Stimulated activated CD8-positive, alpha-beta memory T cell treated with anti-CD3 and anti-CD28 coated beads, Interleukin-4, amount 100 ng/mL, for 1 hour (primary cell): ENCODE measurements at places on chromosomes 11 and 22.

DNA sequence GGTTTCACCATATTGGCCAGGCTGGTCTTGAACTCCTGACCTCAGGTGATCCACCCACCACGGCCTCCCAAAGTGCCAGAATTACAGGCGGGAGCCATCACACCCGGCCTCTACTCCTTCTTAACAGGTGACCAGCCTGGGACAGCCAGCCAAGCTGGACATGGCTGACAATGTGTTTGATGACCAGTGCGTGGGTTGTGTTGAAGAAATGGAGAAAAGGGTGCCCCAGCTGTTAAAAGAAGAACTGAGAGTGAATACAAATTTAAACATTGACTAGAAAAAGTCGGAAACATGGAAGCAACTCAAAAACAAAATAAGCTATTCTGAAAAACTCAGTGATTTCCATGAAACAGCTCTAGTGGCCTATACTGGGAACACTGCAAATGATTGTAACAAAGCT lies 86.5 kb upstream of the CLPB start:
- no peak for DNase-seq

DNA sequence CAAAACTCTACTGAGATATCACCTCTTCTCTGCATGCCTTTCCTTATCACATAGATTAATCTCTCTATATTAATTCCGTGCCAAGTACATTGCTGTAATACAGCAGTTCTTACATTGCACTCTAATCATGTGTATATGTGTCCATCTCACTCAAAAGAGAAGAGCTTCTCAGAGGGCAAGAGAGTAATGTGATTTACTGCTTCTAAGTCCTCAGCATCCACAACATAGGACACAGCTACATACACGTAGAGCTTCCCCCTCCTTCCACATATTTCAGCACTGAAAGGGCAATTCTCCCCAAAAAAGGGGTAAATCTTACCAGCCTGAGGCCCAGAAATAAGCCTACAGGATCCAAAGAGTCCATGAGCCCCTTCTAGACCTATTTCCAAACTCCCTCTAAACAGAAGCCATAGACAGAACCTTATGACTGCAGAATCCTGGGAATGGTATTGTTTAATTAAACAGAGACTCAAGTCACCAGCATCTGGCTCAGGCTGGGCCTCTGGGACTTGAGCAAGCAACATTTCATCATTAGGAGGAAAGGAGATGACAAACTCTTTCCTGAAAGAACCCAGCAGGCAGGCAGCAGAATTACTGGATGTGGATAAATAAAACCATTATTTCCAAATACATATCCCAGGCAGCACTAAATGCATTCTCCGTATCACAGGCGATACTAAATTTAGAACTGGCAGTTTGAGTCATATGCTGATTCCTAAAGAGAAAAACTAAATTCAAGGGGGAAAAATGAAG lies 87.2 kb downstream of the KCNC1 start:
- DNase-seq: no peak

- no peak for DNase-seq
These were observed 13.5 kb upstream of the ADORA2A start for GRCh38 chr22:24413736-24414385.

GRCh38 chr11:59413646-59414045 lies 12.6 kb downstream of the OR5A2 start:
- no peak for DNase-seq

- DNase-seq: no peak
These were observed 20.5 kb upstream of the FBLN1 start for GRCh38 chr22:45482169-45482568.

DNA sequence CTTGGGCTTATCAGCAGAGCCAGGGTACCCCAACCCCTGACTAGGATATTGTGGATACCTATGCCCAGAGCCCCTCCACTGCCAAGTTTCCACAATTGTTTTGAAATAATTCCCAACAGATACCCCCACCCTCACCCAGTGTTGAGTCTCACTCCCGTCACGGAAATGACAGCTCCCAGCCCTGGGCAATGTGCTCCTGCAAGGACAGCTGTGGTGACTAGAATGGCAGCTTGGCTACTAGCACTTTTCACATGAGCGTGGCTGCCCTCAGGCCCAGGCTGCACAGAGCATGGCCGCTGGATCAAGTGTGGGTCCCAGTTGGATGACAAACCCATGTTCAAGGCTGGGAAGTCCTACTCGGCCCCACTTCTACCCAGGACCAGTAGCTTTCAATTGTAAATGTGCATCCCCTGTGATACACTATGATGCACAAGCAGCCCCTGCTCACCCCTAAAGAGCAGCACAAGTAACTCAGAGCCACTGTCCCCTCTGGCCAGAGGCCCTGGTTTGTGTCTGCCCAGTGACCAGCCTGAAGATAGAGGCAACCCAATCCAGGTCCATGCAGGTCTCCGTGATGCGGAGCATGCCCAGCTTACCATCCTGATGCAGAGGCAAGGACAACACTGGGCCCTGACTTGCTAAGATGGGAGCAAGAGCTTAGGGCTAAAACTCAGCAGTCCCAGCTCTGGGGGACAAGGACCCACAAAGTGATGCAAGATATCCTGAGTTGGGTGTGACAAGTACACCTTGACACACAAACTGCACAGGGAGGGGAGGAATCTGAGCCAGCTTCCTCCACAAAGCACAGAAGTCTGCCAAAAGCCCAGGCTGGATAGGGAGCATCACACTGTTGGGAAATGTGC lies 13.2 kb downstream of the KCNQ1OT1 start:
- DNase-seq: no peak

- no peak for DNase-seq
These were observed 51.6 kb upstream of the TTLL12 start for GRCh38 chr22:43238526-43239006.

DNA sequence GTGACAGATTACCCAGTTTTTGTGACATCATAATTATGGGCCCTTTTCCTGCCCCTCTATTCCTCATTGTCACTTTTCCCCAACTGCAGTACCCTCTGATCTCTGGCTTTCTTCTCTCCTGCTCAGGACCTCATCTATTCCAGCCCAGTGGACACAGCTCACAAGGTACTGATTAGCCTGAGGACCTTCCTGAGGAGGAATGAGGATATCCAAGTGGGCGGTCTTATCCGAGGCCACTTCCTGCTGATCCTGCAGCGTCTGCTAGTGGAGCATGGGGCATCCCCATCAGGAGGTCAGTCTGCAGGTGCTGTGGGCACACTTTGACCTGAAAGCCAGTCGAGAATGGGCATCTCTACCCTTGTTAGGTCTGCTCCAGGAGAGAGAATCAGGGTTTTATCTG lies 24.5 kb upstream of the CCDC134 start:
- DNase-seq: no peak
